ENCODE measurements at places on chromosomes 16 and 17.

GRCh38 chr16:49681217-49681883 lies 174.6 kb downstream of the ZNF423 start:
- no peak for DNase-seq

GRCh38 chr17:70242781-70243437 lies 73.6 kb downstream of the KCNJ2 start:
- DNase-seq = no peak

- DNase-seq = no peak
These were observed 291.9 kb upstream of the ZFHX3 start for GRCh38 chr16:73339821-73340220.

DNA sequence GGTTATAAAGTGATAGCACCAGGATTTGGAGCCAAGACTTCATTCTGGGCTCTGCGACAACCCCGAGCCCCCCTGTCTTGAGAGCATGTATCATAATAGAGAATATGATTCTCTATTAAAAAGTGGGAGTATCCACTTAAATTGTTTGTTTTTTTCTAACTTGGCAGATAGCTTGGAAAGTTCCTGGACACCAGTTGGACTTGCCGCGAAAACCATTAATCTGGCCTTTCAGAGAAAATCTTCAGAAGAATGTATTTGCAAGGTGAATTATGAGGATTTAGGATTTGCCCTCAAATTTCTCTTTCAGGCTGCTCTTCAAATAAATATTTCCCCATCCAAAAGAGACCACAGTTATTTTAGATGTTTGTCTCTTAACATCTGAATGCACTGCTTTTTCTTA lies 53.5 kb downstream of the MARCHF10 start:
- DNase-seq = no peak

- DNase-seq = no peak
These were observed 22.3 kb downstream of the RTN4RL1 start for GRCh38 chr17:2002767-2003329.

GRCh38 chr16:8929086-8929748 lies 34.5 kb downstream of the USP7 start:
- DNase-seq = no peak

DNA sequence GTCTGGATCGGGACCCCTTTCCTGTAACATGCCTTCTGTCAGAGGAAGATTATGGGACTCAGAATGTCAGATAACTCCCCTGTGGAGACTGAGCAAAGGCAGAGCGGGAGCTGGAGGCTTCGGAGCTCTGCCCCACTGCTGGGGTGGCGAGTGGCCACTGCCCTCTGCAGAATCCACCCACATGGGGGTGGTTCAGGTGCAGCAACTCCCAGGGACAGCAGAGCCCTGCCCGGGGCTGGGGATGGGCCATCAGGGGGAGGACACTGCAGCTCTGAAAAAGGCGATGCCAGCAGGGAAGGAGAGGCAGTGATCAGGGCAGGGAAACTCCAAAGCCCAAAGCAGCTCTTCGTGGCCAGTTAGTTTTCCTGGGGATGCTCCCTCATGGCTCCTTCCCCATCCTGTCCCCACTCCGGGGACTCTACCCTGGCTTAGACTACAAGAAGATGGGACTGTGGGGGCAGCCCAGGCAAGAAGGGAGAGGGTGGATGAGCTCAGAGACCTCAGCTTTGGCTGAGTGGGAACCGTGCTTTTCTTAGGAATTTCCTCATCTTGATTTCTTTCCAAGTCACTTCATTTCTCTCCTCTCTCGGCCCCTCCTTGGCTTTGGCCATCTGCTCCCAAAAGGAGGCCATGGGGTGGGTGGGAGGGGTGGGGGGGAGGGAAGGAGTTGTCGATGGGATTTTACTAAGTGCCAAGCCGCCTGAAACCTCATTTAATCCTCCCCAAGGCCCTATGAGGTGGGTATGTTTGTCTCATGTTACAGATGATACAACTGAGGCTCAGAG lies 4.0 kb downstream of the CA4 start:
- DNase-seq = no peak

DNA sequence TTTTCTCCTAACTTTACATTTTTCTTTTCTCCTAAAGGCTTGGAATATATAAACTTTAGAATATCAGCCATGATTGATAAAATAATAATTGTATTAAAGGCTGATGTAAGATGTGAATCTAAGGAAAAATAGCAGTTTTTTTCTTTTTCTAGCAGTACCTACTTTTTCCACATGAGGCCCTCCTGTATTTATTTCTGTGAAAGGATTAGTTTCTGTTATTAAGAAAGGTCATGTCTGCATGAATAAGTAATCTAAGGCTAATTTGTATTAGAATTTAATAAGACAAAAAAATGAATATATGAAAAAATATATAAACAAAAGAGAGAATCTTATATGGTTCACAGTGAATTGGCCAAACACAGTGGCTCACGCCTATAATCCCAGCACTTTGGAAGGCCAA lies 85.3 kb downstream of the STXBP4 start:
- DNase-seq = no peak

GRCh38 chr16:19876501-19877059 lies 8.1 kb downstream of the GPRC5B start:
- DNase-seq = no peak

GRCh38 chr17:2082003-2082781 lies 27.3 kb downstream of the HIC1 start:
- no peak for DNase-seq

GRCh38 chr17:66386498-66387351 lies 84.3 kb downstream of the PRKCA start:
- no peak for DNase-seq

GRCh38 chr16:88558457-88559442 lies 11.5 kb upstream of the ZC3H18 start:
- DNase-seq = peak; percentile 42

GRCh38 chr17:39599004-39599664 lies 8.6 kb downstream of the NEUROD2 start:
- DNase-seq = no peak

DNA sequence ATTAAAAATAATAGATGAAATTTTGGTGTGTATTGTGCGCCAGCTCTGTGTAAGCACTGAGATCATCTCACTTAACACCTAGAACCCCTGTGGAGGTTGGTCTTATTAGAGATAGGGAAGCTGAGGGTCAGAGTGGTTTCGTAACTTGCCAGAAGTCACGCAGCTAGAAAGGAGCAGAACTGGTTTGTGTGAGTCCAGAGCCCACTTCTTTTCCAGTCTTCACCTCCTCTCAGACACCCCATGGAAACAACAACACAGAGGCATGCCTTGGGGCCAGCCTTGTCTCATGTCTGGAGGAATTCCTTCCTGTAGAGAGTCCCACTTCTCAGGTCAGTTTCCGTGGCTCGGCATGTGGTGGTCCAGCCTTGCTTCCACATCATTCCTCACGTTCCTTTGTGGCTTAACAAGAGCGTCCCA lies 16.5 kb downstream of the YPEL2 start:
- no peak for DNase-seq

DNA sequence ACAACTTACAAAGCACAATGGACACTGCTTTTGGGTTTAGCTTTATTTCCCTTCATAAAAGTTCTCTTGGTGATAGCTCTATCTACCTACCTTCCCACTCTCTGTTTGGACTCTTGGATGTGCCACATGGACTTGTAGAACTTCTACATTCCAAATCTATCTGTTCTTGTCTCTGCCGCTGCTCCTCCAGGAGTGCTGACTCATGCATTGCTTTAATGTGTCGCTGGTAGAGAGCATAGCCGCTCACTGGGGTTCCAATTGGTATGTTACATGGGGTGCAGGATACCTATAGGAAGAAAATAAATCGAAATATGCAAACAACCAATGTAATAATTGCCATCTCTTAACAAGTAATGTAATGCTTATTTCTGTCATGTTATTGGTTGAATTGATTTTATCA lies 92.1 kb downstream of the TTC19 start:
- no peak for DNase-seq

DNA sequence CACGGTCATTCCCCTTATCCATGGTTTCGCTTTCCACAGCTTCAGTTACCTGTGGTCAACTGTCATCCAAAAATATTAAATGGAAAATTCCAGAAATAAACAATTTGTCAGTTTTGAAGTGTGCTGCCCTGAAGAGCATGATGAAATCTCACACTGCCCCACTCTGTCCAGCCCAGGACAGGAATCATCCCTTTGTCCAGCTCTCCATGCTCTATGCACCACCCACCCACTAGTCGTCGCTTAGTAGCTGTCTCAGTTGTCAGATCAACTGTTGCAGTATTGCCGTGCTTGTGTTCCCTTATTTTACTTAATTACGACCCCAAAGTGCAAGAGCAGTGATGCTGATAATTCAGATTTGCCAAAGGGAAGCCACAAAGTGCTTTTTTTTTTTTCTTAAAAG lies 10.3 kb downstream of the KRT9 start:
- DNase-seq = no peak

- no peak for DNase-seq
These were observed 103.7 kb downstream of the NOG start for GRCh38 chr17:56697190-56697589.

- no peak for DNase-seq
These were observed 10.5 kb downstream of the PDILT start for GRCh38 chr16:20393801-20394577.

DNA sequence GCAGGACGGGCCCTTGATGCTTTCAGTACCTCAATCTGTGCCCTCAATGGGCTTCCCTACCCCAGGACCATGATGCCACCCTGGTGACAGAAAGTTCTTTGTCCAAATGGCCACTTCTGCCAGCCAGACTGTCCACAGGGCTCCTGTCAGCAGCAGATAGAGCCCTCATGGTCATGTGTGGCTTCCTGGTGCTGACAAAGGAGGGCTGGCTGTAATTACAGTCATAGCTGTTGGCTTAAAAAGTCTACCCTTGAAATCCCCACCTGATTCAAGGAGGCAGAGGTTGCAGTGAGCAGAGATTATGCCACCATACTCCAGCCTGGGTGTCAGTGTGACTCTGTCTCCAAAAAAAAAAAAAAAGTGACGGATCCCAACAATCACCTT lies 3.3 kb downstream of the TRPV2 start:
- DNase-seq = no peak

- no peak for DNase-seq
These were observed 9.2 kb downstream of the SP2 start for GRCh38 chr17:47905221-47905733.

- DNase-seq = no peak
These were observed 20.9 kb downstream of the CCDC182 start for GRCh38 chr17:57724026-57724728.

GRCh38 chr17:13306310-13306962 lies 288.6 kb upstream of the ELAC2 start:
- no peak for DNase-seq

DNA sequence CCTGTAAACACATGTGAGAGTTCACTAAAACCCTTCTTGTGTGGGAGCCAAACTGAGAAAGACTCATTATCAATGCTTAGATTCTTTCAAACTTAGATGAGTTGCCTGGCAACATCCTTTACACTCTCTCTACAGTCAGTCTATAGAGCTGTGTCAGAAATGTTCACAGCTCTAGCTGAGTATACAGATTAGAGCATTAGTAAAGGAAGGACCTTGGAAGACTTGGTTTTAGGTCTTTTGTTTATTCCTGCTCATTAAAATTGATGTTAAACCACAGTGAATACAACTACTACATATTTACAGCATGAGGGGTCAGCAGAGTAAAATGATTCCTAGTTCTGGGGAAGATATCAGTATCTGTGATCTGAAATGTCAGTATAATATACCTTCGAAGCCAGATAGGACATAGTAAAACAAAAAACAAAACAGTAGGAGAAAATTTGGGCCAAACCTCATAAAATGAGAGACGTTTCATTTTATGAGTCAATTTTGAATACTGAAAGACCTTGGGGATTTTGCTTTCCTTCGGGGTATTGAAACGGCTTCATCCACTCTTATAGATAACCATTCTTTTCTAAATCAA lies 186.0 kb downstream of the TANC2 start:
- no peak for DNase-seq

GRCh38 chr16:64924086-64924485 lies 197.8 kb downstream of the CDH11 start:
- no peak for DNase-seq

DNA sequence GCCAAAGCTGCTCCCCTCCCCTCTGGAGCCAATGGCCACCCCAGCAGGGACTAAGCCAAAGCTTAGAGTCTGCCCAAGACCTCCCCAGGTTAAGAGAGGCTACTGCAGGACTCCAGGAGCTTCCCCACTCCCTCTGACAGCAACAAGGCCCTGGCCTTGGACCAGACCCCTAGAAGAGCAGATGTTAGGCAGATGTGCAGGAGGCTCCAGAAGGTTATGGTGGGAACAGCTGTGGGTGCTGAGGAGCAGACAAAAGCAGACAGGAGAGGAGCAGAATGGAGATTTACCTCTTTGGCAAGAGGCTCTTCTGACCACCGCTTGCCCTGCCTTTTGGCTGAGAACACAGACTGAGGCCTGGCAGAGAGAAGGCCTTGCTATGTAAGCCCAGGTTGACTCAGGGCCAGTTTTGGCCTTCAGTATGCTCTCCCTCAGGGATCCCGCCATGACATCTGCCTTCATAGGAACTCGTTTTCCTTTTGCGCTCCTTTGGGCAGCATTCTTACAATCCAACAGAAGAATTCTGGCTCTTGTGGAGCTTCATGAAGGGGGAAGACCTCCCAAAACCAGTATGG lies 113.0 kb downstream of the RBFOX3 start:
- DNase-seq = no peak

- no peak for DNase-seq
These were observed 3.7 kb upstream of the UNC13D start for GRCh38 chr17:75847614-75848522.

- DNase-seq = no peak
These were observed 17.6 kb downstream of the SPAG9 start for GRCh38 chr17:51103050-51103449.

DNA sequence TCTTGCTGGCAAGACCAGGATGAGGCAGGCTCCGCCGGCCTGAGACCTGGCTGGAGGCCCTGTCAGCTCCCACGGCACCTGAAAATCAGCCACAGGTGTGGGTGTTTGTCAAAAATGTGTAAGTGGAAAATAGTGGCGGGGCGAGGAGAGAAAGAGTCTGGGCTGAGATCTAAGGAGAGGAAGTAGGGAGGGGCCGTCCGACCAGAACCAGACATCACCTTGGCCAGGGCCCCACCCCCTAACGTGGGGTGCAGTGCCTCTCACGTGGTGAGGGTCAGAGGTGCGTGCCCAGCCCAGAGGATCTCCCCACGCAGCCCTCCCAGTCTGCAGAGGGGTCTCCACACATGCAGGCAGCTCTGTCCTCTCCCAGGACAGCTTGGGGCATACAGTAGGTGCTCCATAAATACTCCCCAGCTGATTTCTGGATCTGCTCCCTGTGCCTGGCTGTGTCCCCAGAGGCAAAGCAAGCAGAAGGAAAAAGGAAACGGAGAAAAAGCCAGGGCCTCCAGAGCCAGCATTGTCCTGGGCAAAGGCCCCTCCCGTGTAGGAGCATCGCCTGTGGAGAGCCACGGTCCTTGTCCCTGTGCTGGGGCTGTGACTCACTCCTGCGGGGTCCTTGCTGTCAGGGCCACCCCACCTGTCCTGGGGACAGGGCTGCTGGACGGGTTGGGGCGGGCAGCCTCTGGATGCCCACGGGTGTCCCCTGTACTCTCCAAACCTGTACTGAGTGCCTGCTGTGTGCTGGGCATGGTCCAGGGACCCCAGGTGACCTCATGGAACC lies 16.7 kb downstream of the ZFPM1 start:
- no peak for DNase-seq

- no peak for DNase-seq
These were observed 119.0 kb upstream of the EEF2KMT start for GRCh38 chr16:5216441-5217080.

- DNase-seq = no peak
These were observed 39.0 kb downstream of the TEX2 start for GRCh38 chr17:64223931-64224629.

All from SW 1271 (cell line).